ENCODE measurements at places on chromosomes 12 and 14.

DNA sequence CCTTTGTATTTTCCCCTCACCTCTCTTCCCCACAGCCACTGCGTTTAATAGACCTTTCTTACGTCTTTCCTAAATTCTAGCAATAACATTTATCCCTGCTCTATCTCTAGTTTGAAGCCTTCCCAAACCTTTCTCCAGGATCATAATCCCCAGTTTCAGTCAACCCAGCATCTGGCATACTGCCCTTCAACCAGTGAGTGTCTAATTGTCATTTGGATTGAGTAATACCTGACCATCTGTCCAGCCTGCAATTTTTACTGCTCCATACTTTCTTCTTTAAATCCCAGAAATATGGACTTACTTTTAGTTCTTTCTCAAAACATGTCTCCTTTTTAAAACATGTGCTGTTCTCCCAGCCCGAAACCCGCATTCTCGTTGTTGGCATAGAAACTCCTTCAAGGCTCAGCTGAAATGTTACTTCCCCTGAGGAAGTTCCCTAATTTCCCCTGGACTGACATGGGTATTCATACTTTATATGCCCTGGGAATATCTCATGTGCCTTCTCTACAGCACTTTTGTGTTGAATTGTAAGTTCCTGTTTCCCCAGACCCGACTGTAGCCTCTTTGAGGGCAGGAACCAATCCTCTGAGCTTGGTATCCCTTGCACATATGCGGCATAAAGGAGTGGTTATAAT, 65.1 kb upstream of the ETV6 start:
- no peak for DNase-seq

GRCh38 chr12:107415071-107415470, 270.5 kb upstream of the PWP1 start:
- no peak for DNase-seq

- no peak for DNase-seq
Measured at GRCh38 chr12:131684015-131684725, 26.7 kb upstream of the SFSWAP start.

- no peak for DNase-seq
Measured at GRCh38 chr14:94572637-94573303, 8.5 kb upstream of the SERPINA5 start.

DNA sequence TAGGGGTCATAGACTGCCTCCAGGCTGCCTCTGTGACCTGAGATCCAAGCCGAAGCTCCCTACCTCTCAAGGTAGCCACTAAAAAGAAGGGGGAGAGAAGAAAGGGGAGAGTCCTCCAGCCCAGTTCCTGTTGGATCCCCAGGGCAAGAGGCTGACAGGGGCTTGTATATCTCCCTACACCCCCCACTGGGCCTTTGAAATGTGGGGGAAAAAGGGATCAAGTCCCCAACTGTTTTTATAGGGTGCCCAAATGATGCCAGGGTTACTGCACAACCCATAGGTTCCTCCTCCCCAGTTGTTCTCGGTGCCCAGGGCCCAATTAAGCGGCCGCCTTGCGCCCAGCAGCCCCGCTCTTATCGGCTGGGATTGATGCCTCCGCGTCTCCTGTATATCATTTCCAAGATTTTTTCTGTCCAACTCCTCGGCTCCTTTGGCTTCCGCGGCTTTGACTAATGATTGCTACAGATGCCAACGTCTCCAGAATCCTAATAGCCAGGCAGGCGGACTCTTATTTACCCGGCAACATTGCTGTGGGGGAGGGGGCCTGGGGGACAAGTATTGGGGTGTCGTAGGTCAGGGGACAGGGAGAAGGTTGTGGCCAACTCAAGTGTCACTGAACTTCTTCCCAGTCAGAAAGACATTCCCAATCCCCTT, 7.6 kb upstream of the HOXC4 start:
- DNase-seq: no peak
